ENCODE measurements at places on chromosomes 1 and 21. TPM values are rescaled to one million over a fixed set of nuclear protein-coding genes. Genes with fewer than 3 reads are reported as not detected.

BMP8B gene
- 5.3 TPM for total RNA-seq

GBP2 gene
- 0.66 TPM for total RNA-seq

FOXO6 gene
- total RNA-seq: 0.82 TPM

TMEM35B gene
- 15.8 TPM for total RNA-seq

Measured in A549 treated with Hydrocortisone at 1 μM for 4 hours (cell line).